ENCODE measurements at places on chromosomes 11 and 22.

GRCh38 chr11:3815845-3816244, 7.5 kb downstream of the PGAP2 start:
- no peak for DNase-seq

DNA sequence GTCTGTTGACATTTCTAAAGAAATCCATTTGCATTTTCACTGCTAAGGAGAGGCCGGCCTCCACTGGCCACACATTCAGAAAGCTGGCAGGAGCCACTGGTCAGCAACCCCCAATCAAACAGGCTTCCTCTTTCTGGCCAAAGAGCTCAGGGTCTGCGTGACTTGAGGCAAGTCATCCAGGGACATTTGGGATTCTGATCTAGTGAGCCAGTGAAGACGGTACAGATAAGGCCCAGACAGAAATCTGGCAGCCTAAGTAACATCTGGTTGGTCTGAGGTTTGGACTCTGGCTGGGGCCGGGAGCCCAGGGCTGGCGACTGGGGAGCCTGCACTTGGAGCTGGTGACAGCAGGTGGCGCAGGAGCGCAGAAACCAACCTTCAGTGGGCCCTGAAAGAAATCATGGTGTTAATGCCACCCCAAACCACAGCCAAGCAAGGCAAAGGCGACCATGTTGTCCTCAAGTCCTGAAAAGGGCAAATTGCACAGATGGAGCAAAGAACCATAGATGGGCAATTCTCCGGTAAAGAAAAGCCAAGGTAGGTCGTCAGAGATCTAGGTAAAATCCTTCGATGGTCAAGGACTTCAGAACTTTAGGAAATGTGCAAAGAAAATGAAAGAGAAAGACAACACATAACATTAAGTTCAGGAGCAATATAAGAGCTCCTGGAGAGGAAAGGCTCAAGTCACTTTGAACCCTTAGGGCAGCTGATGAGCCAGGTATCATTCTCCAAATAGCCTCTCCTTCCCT, 99.4 kb upstream of the BLID start:
- peak; percentile 23 for DNase-seq

- DNase-seq = no peak
Observed at GRCh38 chr11:27266125-27266524, 96.9 kb downstream of the CCDC34 start.

DNA sequence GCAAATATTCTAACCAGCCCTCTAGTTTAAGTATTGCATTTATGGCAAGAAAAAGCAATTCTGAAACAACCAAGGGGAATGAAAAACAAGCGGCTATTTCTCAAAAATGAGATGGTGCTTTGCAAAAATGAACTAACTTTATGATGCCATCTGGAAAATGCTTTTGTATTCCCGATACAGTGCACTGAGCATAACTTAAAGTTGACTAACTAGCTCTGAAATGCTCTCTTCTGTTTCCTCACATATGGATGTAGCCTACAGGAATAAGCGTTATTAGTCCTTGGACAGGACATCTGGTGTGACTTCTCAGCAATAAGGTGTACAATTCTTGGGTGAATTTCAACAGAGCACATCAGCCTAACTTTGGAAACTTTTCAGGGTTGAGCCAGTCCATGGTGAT, 228.2 kb upstream of the DDI1 start:
- DNase-seq = no peak

- DNase-seq = no peak
Observed at GRCh38 chr22:30602049-30602448, 4.9 kb upstream of the TCN2 start.

GRCh38 chr22:36599771-36600170, 70.8 kb upstream of the EIF3D start:
- DNase-seq = no peak

DNA sequence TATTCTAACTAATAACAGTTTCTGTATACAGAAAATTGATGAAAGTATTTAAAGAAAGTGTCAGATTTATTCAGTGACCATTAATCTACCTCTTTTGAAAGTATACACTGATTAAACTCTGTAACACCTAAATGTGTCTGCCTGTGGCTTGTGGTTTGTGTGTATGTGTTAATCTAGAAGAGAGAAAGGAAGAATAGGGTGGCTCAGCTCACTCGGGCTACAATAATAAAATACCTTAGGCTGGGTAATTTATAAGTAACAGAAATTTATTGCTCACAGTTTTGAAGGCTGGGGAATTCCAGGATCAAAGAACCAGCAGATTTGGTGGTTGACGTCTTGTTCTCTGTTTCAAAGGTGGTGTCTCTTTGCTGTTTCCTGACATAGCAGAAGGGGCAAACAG, 13.6 kb upstream of the OR5AS1 start:
- DNase-seq = no peak
